Endothelial cell of umbilical vein (primary cell): ENCODE measurements at places on chromosomes 1 and 21. TPM values are rescaled to one million over a fixed set of nuclear protein-coding genes. Genes with fewer than 3 reads are reported as not detected.

DNA sequence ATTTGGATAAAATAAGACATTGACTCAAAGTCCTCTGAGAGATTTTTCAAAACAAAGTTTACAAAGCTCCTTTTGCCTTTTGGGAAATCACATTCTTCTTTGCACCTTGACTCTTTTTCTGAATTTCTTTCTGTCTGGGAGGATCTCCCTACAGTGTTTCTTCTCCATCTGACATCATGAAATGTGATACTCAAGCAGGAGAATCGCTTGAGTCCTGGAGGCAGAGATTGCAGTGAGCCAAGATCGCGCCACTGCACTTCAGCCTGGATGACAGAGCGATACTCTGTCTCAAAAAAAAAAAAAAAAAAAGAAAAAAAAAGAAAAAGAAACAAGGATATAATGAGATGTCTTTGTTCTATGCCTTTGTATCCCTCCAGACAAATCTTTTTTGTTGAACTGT is 13.3 kb upstream of the GRIK1 start:
- no peak overlapping the region for H3K27ac ChIP-seq
- H3K27me3 ChIP-seq: no peaks in the 10 kb centered on the region
- no peaks in the 10 kb centered on the region for H3K4me1 ChIP-seq

DNA sequence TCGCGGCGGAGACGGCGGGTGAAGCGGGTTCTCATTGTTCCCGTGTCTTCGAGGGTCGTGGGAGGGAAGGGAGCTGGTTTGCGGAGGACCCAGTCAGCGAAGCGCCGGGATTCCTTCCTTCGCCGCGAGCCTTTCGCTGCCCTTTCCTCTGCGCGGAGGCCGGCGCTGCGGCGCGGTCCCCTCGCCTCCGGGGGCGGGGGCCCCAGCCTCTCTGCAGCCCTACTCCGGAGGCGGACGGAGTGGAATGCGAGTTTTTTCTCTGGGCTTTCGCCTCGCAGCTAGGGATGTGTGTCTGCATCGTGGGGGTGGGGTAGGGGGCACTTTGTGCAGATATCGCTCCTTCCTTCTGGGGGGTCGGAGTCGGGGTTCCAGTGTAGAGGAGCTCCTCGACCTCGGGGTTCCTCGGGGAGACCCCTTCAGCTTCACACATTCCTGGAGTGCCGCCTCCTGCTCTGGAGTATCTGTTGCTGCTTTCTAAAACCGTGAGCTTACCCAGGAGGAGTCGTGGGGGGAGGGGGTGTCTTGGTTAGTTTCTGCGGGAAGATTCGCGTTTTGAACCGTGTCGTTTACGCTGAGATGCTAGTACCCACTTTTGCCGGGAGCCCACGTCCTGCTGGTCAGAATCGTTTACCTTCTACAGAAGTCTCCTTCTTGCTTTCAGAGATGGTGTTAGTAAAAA is 595 bp downstream of the RNF2 start:
- H3K4me3 ChIP-seq: peak overlapping the region; percentile 74
- H3K4me1 ChIP-seq: peaks cover 12% of the 10 kb centered on the region
- no peaks in the 10 kb centered on the region for H3K27me3 ChIP-seq
- no peaks in the 10 kb centered on the region for H3K36me3 ChIP-seq
- H3K27ac ChIP-seq: peak overlapping the region; percentile 9
- DNase-seq: peak; percentile 38

DNA sequence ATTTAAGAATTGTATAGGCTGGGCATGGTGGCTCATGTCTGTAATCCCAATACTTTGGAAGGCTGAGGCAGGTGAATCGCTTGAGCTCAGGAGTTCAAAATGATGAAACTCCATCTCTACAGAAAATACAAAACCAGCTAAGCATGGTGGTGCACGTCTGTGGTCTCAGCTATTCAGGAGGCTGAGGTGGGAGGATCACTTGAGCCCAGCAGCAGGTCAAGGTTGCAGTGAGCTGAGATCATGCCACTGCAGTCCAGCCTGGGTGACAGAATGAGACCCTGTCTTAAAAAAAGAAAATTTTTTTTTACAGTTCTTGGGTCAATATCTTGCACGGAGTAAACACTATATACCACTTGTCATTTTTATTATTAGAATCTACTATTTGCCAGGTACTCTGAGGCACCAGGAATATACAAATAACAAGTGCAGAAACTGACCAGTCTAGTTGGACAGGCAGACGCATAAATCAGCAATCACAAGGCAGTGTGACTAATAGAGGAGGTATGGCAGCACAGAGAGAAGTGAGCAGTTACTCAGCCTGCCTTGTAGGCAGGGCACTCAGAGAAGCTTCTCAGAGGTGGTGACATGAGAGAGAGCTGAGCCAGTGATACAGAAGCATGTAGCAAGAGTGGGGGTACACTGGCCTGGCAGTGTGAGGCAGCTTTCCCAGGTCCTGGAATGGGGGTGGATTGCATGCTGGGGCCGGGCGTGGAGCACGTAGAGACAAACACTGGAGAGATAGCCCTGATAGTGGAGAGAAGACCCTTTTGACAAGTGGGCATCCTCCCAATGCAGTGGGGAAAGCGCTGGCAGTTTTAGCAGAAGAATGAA is 8.0 kb downstream of the PHLDA3 start:
- H3K27me3 ChIP-seq: no peaks in the 10 kb centered on the region
- H3K4me3 ChIP-seq: no peak overlapping the region

GRCh38 chr1:212814537-212815334 is 23.0 kb downstream of the TATDN3 start:
- H3K4me3 ChIP-seq: no peak overlapping the region
- H3K27me3 ChIP-seq: no peaks in the 10 kb centered on the region
- H3K36me3 ChIP-seq: peaks cover 2% of the 10 kb centered on the region

- H3K27ac ChIP-seq: no peak overlapping the region
- no peaks in the 10 kb centered on the region for H3K4me1 ChIP-seq
- no peaks in the 10 kb centered on the region for H3K36me3 ChIP-seq
- no peak for DNase-seq
- H3K27me3 ChIP-seq: no peaks in the 10 kb centered on the region
These were observed 78.7 kb downstream of the PTPRC start for GRCh38 chr1:198717510-198717909.

DNA sequence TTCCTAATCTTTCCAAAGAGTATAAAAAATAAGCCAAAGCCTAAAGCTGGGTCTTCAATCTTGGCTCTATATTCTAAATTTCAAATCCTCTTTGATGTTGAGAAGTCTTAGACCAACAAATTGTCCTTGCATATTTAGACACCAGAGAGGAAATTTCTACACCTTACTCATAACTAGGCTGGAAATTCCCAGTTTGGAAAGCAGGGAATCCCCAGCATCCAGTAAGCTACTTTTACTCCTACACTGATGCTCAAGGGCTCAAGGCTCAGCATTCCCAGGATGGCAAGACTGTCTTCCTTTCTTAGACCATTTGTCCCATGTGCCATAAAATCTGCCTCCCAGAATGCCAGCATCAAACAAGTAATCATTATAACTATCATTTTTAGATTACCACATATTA is 28.3 kb downstream of the PRDX6 start:
- DNase-seq: no peak
- no peak overlapping the region for H3K27ac ChIP-seq
- H3K4me3 ChIP-seq: no peak overlapping the region
- H3K4me1 ChIP-seq: no peaks in the 10 kb centered on the region
- no peaks in the 10 kb centered on the region for H3K36me3 ChIP-seq

- DNase-seq: no peak
- no peaks in the 10 kb centered on the region for H3K36me3 ChIP-seq
- no peak overlapping the region for H3K4me3 ChIP-seq
- H3K4me1 ChIP-seq: no peaks in the 10 kb centered on the region
These were observed 66.8 kb downstream of the ACBD6 start for GRCh38 chr1:180435566-180435965.

- no peak overlapping the region for H3K4me3 ChIP-seq
- H3K27ac ChIP-seq: no peak overlapping the region
- H3K27me3 ChIP-seq: no peaks in the 10 kb centered on the region
- H3K4me1 ChIP-seq: peaks cover 26% of the 10 kb centered on the region
- no peak for DNase-seq
These were observed 20.3 kb downstream of the STK40 start for GRCh38 chr1:36365381-36365780.

- no peaks in the 10 kb centered on the region for H3K4me1 ChIP-seq
- H3K4me3 ChIP-seq: no peak overlapping the region
- H3K27me3 ChIP-seq: peaks cover 33% of the 10 kb centered on the region
- H3K36me3 ChIP-seq: no peaks in the 10 kb centered on the region
- H3K27ac ChIP-seq: no peak overlapping the region
- no peak for DNase-seq
These were observed 106.7 kb downstream of the RNF220 start for GRCh38 chr1:44511769-44512168.

DNA sequence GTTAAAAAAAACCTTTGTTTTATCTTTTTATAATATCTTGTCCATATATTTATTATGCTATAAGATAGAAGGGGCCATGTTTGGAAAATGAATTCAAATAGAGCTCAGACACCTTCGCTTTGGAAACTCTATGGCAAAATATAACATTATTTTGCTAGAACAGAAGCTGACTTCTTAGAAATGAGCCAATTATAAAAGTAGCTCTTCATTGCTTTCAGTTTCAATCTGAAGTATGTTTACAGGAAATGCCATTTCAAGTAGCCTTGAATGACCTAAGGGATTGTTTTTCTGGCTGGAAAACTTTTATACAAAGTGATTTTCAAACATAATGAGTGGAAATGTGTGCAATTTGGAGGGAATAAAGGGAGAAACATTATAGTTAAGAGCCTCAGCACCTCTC is 37.8 kb upstream of the GBP5 start:
- no peaks in the 10 kb centered on the region for H3K27me3 ChIP-seq
- H3K4me1 ChIP-seq: no peaks in the 10 kb centered on the region
- no peaks in the 10 kb centered on the region for H3K36me3 ChIP-seq
- H3K27ac ChIP-seq: no peak overlapping the region

GRCh38 chr21:41928621-41929220 is 25.1 kb downstream of the C2CD2 start:
- no peaks in the 10 kb centered on the region for H3K36me3 ChIP-seq
- peaks cover 31% of the 10 kb centered on the region for H3K4me1 ChIP-seq
- no peak overlapping the region for H3K27ac ChIP-seq
- no peak overlapping the region for H3K4me3 ChIP-seq
- no peaks in the 10 kb centered on the region for H3K27me3 ChIP-seq

GRCh38 chr1:42689912-42690311 is 7.7 kb downstream of the YBX1 start:
- H3K4me1 ChIP-seq: peaks cover 18% of the 10 kb centered on the region
- H3K27ac ChIP-seq: no peak overlapping the region
- H3K27me3 ChIP-seq: no peaks in the 10 kb centered on the region
- H3K36me3 ChIP-seq: peaks cover 3% of the 10 kb centered on the region

DNA sequence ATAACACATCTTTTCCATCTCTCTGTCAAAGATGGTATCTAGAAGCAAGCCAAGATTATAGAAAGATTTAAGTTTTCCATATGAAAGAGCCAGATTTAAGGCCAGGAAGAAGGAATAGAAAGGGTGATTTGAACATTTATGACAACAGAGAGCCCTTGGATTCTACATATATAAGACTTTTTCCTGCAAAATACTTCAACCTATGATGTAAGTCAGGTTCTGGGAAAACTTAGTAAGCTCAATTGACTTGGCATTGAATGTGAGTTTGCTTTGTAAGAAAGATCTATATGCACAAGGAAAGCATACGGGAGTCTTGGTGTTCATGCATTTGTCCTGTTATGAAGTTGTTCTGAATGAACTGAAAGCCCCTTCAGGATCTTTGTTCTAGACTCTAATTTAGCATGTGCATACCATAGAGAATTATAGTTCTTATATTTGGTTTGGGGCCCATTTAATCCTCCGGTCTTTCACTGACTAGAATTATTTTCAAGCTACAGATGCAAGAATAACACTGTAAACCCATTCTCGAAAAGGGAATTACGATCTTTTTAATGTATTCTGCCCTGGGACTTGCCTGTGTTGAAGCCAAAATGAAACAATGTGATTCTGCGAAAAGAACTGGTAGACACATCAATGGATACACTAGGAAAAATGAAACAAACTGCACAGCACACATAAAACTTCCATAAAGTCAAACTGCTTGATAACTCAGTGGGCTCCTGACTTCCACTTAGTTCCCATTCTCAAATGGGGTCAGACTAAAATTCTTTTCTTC is 152.8 kb downstream of the DISP1 start:
- no peaks in the 10 kb centered on the region for H3K36me3 ChIP-seq
- no peak for DNase-seq
- H3K27me3 ChIP-seq: no peaks in the 10 kb centered on the region
- no peak overlapping the region for H3K27ac ChIP-seq
- H3K4me3 ChIP-seq: no peak overlapping the region

DNA sequence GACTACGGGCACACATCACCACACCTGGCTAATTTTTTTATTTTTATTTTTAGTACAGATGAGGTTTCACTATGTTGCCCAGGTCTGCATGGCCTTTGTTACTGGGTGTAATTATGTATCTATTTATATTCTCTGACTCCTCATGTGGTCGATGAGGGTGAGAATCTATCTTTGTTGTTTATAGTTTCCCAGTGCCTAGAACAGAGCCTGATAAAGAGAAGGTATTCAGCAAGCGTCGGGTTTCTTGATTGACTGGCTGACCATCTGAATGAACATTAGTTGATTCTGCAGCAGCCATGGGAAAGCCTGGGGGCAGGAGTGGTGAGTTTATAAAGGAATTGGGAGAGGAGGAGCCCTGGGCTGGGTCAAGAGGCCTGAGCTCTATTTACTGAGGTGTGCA is 28.5 kb downstream of the SERINC2 start:
- H3K27me3 ChIP-seq: no peaks in the 10 kb centered on the region
- no peak for DNase-seq
- H3K4me1 ChIP-seq: peaks cover 6% of the 10 kb centered on the region

DNA sequence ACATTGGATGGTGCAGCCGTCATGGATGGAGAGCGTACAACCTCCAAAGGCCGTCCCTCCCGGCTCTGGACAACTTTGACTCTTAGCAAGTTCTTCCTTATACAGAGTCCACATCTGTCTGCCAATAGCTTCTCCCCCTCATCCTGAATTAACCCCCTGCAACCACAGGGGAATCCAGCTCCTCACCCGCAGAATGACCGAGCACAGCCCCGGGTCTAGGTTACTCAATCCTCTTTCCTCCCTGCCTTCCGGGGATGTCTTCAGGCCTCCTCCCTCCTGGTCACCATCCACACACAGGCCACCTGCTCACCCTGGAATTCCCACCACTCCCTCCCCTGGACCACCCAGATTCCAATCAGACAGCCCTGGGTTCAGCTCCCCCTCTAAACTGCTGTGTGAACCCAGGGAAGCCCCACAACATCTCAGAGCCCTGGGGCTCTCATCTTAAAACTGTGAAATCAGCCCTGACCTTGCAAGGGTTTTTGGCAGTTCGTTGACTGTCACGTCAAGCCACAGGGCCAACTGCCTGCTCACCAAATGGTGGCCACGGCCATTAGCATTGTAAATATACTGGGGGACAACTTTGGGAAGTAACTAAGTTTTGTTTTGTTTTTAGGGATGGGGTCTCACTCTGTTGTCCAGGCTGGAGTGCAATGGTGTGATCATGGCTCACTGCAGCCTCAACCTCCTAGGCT is 54.2 kb downstream of the HSPG2 start:
- no peaks in the 10 kb centered on the region for H3K4me1 ChIP-seq
- H3K27ac ChIP-seq: no peak overlapping the region
- H3K4me3 ChIP-seq: no peak overlapping the region
- H3K27me3 ChIP-seq: no peaks in the 10 kb centered on the region
- no peak for DNase-seq
- H3K36me3 ChIP-seq: peaks cover 93% of the 10 kb centered on the region

The HCRTR1 gene
- 0.93 and 1.4 TPM in 2 replicates for total RNA-seq

The GPR37L1 gene
- total RNA-seq: not detected in 2 replicates

The LDLRAD1 gene
- not detected in 2 replicates for total RNA-seq

The ADORA3 gene
- total RNA-seq: 0.31 TPM in 1 of 2 replicates, not detected in the other

The RPL22 gene
- 343 and 372 TPM in 2 replicates for total RNA-seq

The FOXD3 gene
- total RNA-seq: not detected in 2 replicates

The MTF1 gene
- total RNA-seq: 18.5 and 18.9 TPM in 2 replicates
